ENCODE measurements at places on chromosomes 13 and 19. TPM values are rescaled to one million over a fixed set of nuclear protein-coding genes. Genes with fewer than 3 reads are reported as not detected.

The ABHD17A gene
- total RNA-seq, result 42.0 TPM

The ZBTB32 gene
- not detected for total RNA-seq

The STARD13 gene
- 6.5 TPM for total RNA-seq

The ZNF723 gene
- not detected for total RNA-seq

The ABCC4 gene
- 9.0 TPM for total RNA-seq

The LGI4 gene
- total RNA-seq, result 9.0 TPM

The ERFL gene
- not detected for total RNA-seq

The ATP4B gene
- not detected for total RNA-seq

GRCh38 chr19:7930765-7931164, 4.8 kb upstream of the CTXN1 start:
- no peak for DNase-seq

GRCh38 chr13:44197791-44198770, 175.5 kb upstream of the SERP2 start:
- DNase-seq, result no peak

- no peak for DNase-seq
Measured at GRCh38 chr13:113080361-113080831, 25.2 kb upstream of the F7 start.

DNA sequence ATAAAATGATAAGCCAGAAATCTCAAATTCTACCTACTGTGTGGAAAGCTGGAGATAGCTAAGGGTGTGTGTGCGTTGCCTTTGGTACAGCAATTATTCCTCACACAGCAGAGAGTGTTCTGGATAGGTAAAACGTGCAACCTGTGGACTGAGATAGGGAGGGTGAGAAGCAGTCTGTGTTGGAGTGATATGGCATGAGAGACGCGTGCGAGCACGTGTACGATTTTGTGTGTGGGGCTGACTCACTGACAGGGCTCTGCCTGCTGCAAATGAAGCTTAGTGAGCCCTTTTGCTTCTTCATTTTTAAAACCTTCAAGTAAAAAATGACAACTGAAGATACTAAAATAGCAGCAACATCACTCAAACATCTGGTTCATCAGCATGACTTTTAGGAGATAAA, 35.7 kb upstream of the SLC10A2 start:
- no peak for DNase-seq

GRCh38 chr13:105365831-105366230, 1169.6 kb downstream of the EFNB2 start:
- DNase-seq, result no peak

GRCh38 chr19:55251341-55252081, 7.3 kb downstream of the PPP6R1 start:
- DNase-seq, result no peak

DNA sequence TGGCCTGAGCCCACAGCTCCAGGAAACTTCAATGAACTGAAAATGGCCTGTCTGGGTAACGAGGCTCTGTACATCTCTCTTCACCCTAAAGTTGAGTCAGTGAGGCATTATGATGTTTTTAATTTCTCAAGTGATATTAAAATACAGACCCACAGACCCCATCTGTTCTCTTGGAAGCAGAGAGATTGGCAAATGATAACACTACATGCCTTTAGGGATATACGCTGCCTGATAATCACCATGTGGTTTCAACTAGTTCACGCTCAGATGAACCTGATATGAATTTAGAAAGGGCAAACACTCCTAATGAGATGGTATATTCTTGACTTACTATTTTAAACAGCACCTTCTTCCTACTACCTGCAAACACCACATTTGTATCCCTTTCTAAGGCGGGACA, 127.5 kb downstream of the RFC3 start:
- DNase-seq, result no peak

GRCh38 chr13:18978447-18978846, 203.2 kb downstream of the TUBA3C start:
- no peak for DNase-seq

- DNase-seq, result no peak
Measured at GRCh38 chr13:36447501-36447900, 15.2 kb downstream of the CCNA1 start.

GRCh38 chr19:1582201-1582600, 10.5 kb downstream of the MBD3 start:
- no peak for DNase-seq

- DNase-seq, result peak; percentile 65
Measured at GRCh38 chr19:55460670-55461258, 678 bp downstream of the ISOC2 start.

GRCh38 chr13:72960541-72960940, 98.3 kb upstream of the KLF5 start:
- no peak for DNase-seq

DNA sequence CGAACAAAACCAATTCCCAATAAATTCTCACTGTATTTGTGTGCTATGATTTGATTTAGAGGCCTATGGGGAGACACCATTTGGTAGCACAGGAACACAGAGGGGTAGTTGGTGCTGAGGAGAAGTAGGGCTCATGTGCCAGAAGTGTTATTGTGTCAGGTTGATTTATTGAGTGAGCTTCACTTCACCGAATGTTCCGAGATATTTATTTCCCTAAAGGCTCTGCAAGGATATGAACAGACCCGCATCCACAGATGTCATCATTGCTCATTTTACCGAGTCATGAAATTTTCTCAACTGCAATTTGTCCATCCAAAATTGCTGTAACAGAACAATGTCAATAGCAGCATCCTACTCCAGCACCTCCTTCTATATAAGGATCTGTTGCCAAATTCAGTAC, 69.5 kb downstream of the DACH1 start:
- DNase-seq, result no peak

DNA sequence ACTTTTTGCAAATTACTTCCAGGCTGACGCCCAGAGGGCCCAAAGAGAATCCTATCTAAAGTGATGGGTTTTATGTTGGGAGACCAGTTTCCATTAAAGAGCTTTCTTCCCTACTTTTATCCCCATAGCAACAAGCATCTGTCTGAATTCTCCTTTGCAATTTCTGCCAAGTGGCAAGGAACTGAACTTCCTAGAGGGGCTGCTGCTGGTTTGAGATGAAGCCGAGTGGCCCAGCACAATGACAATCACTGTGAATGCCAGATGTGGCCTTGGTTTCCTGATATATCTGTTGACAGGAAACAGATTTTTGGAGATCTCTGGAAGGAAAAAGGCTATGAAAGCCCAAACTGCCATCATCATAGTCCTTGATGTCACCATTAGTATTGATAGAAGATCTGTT, 198.6 kb downstream of the OXGR1 start:
- no peak for DNase-seq

DNA sequence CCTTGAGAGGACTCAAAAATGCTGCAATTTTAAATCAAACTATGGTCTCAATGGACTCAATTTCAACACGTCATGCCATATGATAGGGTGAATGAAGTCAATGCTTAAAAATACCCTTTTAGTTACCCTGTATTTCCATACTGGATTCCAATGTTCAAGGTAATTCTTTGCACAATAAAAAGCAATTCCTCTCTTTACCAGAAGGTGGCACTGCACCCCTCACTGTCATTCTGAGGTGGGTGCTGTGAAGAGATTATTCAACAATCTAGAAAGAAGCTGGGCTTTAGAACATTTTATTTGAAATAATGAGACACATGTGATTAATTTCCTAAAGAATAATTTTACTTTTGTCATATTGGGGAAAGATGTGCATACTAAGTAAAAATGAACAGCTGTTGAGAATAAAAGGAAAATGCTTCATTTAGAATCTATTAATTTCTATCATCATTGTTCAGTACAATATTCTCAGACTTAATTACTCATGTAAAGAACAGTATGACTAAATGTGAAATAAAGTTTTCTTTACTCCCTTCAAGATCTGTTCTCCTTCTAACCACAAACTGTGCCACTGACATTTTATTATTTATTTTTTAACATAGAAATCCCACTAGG, 789.1 kb downstream of the GPC5 start:
- DNase-seq, result peak; percentile 13

- no peak for DNase-seq
Measured at GRCh38 chr13:44437356-44438233, 64.0 kb downstream of the SERP2 start.

GRCh38 chr13:36445891-36446351, 13.6 kb downstream of the CCNA1 start:
- DNase-seq, result no peak

DNA sequence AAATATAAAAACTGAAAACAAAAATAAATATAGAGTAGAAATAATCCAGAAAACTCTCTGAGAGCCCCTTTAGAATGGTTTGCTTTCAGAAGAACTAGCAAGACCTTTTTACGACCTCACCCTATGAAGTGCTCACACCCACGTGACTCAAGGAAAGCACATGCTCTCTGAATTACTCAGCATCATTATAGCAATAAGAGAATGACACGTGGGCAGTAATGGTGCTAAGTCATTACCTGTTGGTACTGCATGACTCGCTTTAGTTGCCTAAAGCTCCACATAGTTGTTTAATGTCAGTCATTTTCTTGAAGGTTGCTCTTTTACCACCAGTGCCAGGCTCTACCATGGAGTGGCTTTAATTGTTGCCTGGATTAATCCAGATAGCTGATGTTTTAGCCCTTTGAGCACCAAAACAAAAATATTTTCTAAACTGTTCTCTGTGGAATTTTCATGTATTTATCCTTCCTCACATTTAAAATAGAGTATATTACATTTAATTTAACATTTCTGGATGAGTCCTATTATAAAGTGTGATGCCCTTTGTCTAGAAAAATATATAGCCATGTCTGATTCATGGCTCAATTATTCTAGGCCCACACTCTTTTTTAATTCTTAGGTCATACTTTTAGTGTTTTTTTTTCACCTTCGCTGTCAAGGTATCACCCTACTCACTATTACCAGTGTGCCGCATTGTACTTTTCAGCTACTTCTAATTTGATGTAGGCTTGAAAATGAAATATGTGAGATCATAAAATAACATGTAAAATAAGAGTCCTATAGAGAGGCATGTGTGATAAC, 56.8 kb downstream of the THSD1 start:
- DNase-seq, result no peak
